Stimulated activated CD4-positive, alpha-beta T cell treated with anti-CD3 and anti-CD28 coated beads, Interleukin-15, amount 100 ng/mL, for 1 hour (primary cell): ENCODE measurements at places on chromosomes 3 and 15.

- no peak for DNase-seq
Measured at GRCh38 chr3:109982201-109982600, 644.9 kb upstream of the DPPA4 start.

DNA sequence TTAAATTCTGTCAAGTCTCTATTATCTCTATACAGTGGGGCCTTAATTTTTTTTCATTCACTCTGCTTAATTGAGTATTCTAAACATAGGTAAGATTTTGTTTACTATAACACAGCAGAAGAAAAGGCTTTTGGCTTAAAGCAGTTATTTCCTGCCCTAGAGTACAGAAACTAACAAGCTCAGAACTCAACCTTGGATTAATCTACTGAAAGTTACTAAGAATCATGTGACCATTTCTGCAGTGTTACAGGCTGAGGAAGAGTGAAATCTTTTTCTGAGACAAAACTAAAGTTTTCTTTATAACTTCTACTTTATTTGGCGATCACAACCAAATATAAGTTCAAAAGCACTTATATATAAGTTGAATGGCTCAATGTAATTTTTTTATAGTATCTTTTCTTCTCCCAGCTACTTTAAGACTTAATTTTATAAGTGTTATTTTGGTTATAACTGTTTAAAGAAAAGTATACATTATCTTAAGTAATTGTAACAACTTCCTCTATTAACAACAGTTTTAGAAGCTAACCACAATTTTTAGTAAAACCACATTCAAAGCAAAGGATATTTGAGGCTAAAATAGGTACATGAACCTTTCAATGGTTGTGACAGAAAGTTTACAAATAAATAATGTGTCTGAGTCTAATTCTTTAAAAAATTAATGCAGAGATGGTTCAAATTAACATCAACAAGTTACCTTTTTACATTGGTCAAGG lies 240.6 kb upstream of the NAALADL2 start:
- no peak for DNase-seq

- DNase-seq, result no peak
Measured at GRCh38 chr3:67540198-67540894, 114.1 kb downstream of the SUCLG2 start.

DNA sequence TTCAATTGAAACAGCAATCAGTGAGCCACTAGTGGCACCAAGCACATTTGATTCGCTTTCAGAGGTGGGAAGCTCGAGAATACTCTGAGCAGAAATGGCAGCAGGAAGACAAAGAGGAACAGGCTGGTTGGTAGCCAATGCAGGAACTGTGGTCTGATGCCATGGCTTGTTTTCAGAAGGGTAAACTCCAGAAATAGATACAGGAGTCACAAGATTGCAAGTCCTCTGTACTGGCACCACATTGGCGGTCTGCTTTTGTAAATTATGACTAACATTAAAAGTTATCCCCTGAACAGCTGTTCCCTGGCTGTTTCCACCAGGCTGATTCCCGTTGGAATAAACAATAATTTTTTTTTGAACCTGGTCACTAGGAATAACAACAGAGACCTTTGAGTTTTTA lies 35.5 kb downstream of the USF3 start:
- no peak for DNase-seq

- DNase-seq, result no peak
Measured at GRCh38 chr15:33188159-33188558, 6.4 kb downstream of the FMN1 start.

DNA sequence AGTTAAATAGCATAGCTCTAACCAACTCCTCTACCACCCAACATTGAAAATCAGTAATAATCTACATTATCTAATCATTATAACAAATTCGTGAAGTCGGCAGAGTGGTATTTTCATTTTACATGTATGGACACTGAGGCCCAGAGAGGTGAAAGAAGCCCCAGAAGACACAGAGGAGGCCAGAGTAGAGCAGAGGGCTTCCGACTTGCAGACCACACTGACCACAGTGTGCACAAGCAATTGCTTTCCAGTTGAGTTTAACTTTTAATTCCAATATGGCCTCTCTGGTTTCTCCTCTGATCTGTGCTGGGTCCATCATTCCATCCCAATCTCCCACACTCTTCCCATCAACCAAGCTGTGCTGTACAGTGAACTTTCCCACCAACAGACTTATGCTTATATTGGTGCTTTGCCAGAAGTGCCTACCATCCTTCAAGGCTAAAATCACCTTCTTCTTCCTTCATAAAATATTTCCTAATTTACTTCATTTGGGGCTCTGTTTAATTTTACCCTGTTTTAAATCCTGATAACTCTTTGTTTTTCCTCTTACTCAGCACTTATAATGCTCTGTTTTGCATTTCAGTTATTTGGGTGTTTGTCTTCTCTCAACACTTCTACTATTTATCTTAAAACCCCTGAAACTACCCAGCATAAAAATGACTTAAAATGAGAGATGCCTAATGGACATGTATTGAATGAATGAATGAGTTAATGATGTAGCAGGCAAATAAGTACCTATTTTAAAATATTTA lies 81.8 kb upstream of the TNFSF10 start:
- no peak for DNase-seq

DNA sequence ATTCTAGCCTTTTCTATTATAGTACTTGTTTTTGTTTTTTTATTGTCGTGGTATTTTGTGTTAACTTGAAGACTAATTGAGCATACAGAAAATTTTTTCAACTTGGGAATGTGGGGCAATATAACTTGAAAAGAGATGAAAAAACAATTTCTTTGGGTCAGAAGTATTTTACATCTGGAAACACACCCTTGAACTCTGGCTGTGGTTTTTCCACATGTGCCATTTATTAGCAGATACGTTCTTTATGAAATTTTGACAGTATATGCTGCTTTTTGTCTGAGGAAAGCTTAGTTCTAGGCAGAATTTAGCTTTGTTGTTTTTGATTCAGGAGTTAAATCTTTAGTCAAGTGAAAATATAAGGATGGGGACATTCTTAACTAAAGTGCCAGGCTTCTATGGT lies 44.7 kb downstream of the TCF12 start:
- no peak for DNase-seq

- DNase-seq, result no peak
Measured at GRCh38 chr3:193446965-193447602, 68.5 kb upstream of the ATP13A5 start.
